Activated CD8-positive, alpha-beta T cell treated with anti-CD3 and anti-CD28 coated beads, Interleukin-2, amount 10 ng/mL, durations not matched to agents 7 days and 5 days (primary cell): ENCODE measurements at places on chromosomes 2 and 18. TPM values are rescaled to one million over a fixed set of nuclear protein-coding genes. Genes with fewer than 3 reads are reported as not detected.

GRCh38 chr2:38660282-38660681, 5.6 kb upstream of the GALM start:
- DNase-seq = no peak

DNA sequence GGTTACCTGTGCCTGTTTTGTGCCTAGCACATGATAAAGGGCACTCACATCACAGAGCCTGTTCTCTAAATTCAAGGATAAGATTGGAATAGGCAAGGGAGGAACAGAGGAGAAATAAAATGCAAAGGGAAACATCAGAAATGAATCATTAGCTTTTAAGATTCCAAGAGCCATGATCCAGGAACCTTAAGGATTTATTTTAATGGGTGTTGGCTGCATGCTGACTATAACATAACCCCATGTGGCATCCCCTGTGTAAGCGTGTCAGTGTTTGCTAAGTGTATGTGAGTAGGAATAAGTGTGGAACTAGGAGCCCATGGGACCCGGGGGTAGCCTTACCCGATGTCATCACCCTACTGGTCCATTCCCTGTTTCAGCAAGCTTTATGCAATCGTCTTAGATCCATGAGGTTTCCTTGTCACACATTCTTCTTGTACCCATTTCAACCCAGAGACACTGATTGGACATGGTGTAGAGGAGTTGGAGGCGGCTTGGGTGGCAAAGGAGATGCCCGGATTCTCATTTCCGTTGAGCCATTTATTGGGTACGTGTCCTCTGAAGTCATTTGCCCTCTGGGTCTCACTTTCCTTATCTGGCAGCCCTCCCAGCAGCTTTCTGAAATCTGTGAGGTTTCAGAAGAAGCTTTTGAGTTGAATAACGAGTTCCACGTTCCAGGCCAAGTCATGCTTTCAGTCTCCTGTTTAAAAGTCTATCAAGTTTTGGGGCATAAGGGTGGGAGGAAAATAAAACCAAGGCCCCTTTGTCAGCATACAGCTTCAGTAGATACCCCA, 117.0 kb downstream of the MGAT5 start:
- no peak for DNase-seq

DNA sequence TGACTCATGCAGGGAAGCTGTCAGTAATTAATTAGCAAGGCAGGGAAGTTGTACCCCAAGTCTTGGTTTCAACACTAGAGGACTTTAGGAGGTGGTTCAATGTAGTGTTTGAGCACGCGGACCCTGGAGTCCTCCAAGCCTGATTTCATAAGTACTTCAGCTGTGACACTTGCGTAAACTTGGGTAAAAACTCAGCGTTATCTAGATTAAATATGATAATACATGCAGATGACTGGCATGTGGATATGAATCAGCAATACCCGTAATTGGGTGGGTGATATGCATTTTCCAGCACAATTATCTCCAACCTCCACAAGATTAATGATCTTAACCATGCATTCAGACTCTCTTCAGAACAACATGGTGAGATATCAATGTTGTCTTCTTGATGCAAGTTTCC, 5.2 kb downstream of the UGT1A7 start:
- no peak for DNase-seq

The LBX2 gene
- total RNA-seq = 0.32 TPM

DNA sequence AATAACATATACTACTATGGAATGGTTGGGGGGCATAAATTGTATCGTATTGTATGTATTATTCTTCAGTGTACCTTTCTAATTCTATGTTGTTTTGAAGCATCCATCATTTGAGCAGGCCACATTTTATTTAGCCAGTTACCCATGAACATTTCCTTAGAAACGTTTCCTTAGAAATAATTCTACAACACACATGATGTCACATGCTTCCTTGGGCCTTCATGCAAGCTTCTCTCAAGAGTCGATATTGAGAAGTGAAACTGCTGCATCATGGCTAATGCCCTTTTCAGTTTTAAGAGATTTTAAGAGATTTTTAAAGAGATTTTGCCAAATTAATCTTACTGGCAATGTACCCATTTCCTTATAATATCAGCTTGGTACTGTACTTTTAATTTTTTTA, 63.9 kb downstream of the ALPK2 start:
- DNase-seq = no peak

- DNase-seq = no peak
Measured at GRCh38 chr2:201362396-201362795, 5.3 kb upstream of the FLACC1 start.

- DNase-seq = peak; percentile 10
Measured at GRCh38 chr2:98404556-98405250, 40.0 kb upstream of the INPP4A start.
